ENCODE measurements at places on chromosomes 7 and 10.

DNA sequence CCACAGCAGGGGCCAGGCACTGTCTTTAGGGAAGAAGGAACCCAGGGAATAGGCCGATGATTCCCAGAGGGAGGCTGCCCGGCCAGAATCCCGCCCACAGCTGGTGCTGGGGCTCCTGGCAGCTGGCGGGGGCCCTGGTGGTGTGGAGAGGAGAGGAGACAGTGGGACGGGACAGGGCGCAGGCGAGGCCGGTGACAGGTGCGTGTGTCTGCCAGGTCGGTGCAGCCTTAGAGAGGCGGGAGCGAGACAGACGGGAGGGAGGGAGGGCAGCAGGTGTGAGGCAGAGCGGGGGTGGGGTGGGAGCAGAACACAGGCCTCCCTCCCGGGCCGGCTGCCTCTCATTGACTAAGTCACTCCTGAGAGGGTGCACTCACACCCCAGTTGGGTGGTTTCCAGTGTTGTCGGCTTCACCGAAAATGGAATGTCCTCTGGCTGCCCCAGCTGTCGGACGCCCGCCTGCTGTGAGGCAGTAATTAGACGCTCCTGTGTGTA, 55.2 kb downstream of the ELFN1 start:
- peak; percentile 19 for DNase-seq

- DNase-seq: no peak
These were observed 208.0 kb downstream of the ZNF365 start for GRCh38 chr10:62582101-62582705.

DNA sequence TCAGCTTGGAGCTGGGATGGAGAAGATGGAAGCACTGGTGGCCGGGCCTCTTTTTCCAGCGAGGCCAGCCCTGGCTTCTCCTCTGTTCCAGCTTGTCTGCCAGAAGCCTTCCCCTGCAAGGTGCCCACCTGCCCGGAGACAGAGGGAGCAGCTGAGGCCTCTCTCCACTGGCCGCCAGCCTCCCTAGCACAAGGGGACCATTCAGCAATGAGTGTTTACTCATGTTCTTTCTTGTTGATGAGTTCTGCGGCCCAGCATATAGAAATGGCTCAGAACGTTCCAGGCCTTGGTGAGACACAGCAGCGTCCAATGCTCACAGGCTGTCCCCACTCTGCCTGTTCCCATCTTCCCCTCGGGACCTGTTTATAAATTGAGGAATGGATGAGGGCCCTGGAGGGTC, 47.3 kb downstream of the CHST3 start:
- no peak for DNase-seq

DNA sequence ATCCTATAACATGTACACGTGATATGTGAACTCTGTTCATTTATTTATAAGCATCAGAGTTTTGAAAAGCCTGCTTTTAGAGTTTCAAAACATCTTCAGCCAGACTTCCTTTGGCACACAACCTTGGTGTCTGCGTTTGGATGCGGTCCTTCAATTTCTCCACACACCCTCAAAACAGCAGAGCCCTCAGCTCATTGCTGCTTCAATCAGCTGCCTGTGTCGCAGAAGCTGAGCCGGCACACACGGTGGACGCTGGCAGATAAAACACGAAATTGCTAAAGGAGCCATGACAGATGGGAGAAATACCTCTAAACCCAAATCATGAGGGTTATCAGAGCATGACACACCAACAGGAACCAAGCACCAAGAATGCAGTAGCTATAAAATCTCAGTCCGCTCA, 396.4 kb upstream of the AKR1E2 start:
- DNase-seq: no peak

DNA sequence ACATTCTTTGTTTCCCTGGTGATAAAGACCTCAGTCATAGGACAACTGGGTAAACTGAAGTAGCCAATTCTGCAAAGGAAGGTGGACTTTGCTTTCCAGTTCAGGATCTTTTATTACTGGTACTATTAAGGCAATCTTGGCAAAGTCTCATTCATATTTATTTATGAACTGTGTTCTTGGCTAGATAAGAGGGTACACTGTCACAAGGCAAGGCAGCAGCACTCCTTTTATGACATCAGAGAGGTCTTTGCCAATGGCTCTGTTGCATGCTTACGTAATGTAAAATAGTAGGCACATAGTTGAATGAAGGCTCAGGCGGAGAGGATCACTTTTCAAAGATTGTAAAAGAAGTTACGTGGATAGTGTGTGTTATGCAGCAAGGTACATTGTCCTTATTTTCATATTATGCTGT, 63.7 kb upstream of the PDK4 start:
- DNase-seq: peak; percentile 71

DNA sequence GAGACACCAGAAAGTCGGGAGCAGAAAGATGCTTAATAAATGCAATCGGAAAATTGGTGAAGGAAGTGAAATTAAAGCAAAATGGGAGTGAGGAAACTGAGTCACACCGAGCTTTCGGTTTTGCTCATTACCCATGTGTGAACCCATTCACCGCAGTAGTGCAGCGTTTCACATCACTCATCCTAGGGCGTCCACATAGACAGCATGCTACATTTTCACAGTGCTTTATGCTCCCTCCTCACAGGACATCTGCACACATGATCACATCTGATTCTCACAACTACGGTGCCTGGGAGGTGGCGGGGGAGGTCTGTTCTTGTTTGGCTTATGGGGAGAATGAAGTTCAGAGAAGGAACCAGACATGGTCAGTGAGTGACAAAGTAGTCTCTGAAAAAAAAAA, 36.6 kb upstream of the ATP6V0A4 start:
- no peak for DNase-seq

DNA sequence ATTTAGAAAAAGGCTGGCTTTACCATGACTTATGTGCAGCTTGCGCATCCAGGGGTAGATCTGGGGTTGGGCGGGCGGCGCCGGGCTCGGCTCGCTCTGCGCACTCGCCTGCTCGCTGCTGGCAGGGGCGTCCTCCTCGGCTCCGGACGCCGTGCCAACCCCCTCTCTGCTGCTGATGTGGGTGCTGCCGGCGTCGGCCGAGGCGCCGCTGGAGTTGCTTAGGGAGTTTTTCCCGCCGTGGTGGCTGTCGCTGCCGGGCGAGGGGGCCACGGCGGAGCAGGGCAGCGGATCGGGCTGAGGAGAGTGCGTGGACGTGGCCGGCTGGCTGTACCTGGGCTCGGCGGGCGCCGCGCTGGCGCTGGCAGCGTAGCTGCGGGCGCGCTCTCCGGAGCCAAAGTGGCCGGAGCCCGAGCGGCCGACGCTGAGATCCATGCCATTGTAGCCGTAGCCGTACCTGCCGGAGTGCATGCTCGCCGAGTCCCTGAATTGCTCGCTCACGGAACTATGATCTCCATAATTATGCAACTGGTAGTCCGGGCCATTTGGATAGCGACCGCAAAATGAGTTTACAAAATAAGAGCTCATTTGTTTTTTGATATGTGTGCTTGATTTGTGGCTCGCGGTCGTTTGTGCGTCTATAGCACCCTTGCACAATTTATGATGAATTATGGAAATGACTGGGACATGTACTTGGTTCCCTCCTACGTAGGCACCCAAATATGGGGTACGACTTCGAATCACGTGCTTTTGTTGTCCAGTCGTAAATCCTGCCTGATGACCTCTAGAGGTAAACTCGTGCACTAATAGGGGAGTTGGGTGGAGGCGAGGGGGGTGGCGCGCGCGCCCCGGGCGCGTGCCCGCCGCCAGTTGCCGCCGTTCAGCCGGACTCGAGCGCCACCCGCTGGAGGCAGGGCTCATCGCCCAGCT, at the start of gene HOXA5:
HOXA5 (minus strand) TSS at position 659 of the 927 bp plus-strand sequence; CDS start at position 585, 74 bp downstream.
- no peak for DNase-seq

- no peak for DNase-seq
These were observed 40.1 kb downstream of the LAMB1 start for GRCh38 chr7:107962817-107963216.

- no peak for DNase-seq
These were observed 49.6 kb downstream of the GRID1 start for GRCh38 chr10:86316990-86317389.

- no peak for DNase-seq
These were observed 154.5 kb downstream of the RNF133 start for GRCh38 chr7:122544463-122544862.

- DNase-seq: no peak
These were observed 31.8 kb downstream of the BAMBI start for GRCh38 chr10:28709001-28709710.

DNA sequence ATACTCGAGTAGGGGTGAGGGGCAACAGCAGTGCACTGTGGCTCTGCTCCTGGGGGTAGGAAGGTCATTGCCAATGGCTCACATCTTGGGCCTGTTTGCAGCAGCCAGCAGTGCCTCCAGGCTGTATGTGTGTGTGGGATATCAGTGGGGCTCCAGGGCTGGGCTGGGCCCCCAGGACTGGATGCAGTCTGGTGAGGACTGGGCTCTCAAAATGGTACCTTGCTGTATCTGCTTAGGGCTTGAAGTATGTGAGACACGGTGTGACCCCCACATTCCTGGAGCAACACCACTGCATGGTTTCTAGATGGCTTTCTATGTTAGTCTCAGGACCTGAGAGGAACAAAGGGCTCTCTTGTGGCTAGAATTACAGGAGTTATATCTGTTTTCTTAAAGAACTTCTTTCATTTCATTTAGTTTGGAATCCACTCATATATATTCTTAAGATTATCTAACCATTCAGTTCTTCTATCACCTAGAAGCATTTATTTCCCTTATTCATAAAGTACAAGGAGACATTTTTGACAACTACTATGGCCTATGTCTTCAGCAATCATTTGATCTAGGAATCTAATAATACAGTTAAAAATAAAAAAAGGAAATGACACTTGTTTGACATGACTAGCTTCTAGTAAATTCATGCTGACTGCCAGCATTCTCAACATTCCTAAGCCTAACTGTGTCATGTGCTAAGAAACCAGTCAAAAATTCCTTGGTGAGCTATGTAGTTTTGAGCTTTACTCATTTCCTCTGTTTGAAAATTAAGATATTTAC, 443.2 kb upstream of the SEMA3A start:
- peak; percentile 14 for DNase-seq

DNA sequence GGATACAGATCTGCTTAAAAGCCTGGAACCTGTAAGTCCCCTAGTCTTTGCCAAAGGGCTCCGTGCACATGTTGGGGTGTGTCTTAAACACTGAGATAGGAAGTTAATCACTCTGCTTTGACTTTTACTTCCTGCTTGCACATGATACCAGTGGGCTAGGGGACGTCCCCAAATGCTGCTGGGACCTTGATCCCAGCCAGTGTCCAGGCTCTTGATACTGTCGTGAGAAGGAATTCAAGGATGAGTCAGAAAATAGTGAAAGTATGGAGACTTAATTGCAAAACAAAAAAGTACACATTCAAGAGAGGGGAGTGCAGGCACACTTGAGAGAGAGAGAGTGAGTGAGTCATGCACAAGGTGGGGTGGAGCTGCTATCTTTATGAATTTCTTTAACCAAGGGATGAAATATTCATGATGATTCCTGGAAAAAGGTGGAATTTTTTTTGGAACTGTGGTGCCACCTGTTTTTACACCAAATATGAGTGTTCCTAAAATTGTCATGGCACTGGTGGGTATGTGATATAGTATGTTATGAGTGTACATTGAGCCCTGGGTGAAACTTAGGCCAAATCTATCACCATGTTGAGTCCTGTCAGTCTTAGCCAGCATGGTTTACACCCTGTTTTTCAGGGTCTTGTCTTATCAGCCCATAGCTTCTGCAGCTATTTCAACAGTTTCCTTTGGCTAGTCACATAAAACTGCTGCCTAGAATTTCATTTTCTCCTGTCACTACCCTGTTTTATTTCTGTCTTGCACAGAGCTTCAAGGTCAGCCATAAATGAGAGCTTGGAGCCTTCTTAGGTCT, 88.3 kb upstream of the CYP26C1 start:
- peak; percentile 67 for DNase-seq

GRCh38 chr10:84018826-84019225, 120.5 kb upstream of the GHITM start:
- no peak for DNase-seq

- no peak for DNase-seq
These were observed 113.8 kb downstream of the DYNC2I1 start for GRCh38 chr7:158970132-158970531.

DNA sequence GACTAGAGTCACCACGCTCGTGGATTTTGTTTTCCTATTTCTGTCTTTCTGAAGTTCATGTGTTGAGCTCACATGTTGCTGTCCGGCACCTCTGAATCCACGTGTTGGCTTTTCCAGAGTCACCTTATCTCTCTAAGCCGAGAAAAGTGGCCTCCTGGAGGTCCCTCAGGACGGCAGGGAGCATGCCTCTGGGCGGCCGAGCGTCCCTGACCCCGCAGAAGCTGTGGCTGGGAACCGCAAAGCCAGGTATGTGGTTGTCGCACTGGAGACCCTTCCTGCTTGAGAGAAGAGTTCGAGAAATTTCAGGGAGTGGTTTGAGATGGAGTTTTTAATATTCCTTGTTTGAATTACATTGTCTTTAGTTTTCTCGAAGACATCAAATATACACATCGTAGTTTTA, 12.6 kb downstream of the IQCE start:
- DNase-seq: no peak

- DNase-seq: no peak
These were observed 44.1 kb upstream of the TARP start for GRCh38 chr7:38317515-38317914.

GRCh38 chr10:30103595-30104320, 44.4 kb upstream of the JCAD start:
- DNase-seq: no peak

DNA sequence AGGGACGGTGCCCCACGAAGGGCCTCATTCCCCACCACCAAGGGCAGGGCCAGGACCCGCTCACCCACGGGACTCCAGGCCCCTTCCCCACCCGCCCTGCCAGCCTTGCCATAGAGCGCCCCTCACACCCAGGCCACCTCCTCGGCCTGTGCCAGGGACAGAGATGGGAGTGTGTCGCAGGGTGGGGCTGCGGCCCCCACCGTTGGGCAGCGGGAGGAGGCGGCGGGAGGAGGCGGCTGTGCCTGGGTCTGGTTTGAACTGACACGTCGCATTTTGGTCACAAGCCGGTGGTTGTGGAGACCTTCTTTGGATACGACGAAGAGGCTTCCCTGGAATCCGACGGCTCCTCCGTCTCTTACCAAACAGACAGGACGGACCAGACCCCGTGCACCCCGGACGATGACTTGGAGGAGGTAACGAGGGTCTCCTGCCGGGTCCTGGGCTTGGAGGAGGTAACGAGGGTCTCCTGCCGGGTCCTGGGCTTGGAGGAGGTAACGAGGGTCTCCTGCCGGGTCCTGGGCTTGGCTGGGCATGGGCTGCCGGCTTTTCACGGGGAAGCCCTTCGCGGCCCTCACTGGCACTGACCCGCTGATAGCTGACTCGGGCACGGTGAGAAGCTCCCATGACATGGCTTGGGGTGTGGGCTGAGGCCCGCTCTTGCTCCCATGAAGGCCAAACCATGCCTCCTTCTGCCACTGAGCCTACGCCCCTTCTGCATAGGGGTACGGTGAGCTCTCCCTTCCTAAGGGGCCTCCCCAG, 46.4 kb upstream of the DPYSL4 start:
- no peak for DNase-seq

- no peak for DNase-seq
These were observed 846 bp upstream of the LFNG start for GRCh38 chr7:2518737-2519118.

GRCh38 chr10:76453332-76453731, 1021.9 kb downstream of the LRMDA start:
- DNase-seq: no peak

DNA sequence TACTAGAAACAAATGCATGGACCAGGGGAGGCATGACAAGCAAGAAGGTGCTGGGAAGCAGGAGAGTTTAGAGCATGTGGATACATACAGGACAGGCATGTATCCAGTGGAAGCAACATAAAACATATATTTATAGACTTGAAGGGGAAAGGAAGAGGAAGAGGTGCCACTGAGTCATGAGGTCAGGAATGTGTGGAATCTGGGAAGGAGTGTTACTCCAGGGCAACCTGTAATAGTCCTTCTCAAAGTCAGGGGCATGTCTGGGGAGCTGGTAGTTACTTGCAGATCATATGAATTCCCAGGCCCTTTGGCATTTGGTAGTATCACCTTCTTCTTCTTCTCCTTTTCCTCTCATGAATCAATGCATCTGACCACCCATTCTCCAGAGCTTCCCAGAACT, 246.6 kb downstream of the XPNPEP1 start:
- DNase-seq: no peak

Measured in hepatocyte (in vitro differentiated cells).